HepG2 (cell line): ENCODE measurements at places on chromosomes 4 and X. TPM values are rescaled to one million over a fixed set of nuclear protein-coding genes. Genes with fewer than 3 reads are reported as not detected.

The CENPVL1 gene
- total RNA-seq, result not detected in 2 replicates

The SPANXA2 gene
- not detected in 2 replicates for total RNA-seq

The MAP9 gene
- total RNA-seq, result not detected in 2 replicates

The LDB2 gene
- not detected in 2 replicates for total RNA-seq

The RENBP gene
- 0.77 and 1.4 TPM in 2 replicates for total RNA-seq

The HMX1 gene
- total RNA-seq, result not detected in 2 replicates

The PRAF2 gene
- total RNA-seq, result 0.33 TPM in 1 of 2 replicates, not detected in the other

The NUP62CL gene
- 5.5 and 5.8 TPM in 2 replicates for total RNA-seq

The PGK1 gene
- 325 and 530 TPM in 2 replicates for total RNA-seq

The MSANTD1 gene
- total RNA-seq, result 0.10 and 0.22 TPM in 2 replicates

The MAGEC1 gene
- not detected in 2 replicates for total RNA-seq

The SPATA18 gene
- total RNA-seq, result 13.2 and 13.9 TPM in 2 replicates

The CLDN22 gene
- not detected in 2 replicates for total RNA-seq

The HTN1 gene
- not detected in 2 replicates for total RNA-seq

The ASB12 gene
- total RNA-seq, result not detected in 2 replicates

The GAGE1 gene
- not detected in 2 replicates for total RNA-seq

The DAPP1 gene
- not detected in 2 replicates for total RNA-seq
